ENCODE measurements at places on chromosomes 1 and 21.

DNA sequence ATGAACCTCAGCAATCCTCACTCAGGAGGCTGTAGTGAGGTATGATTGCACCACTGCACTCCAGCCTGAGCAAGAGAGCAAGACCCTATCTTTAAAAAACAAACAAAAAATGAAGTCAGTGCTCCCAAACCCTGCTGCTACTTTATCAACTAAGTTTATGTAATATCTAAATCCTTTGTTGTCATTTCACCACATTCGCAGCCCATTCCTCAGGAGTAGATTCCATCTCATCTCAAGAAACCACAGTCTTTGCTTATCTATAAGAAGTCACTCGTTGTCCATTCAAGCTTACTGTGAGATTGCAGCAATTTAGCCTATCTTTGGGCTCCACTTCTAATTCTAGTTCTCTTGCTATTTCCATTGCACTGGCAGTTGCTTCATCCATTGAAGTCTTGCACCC, 44.3 kb upstream of the RGL1 start:
- no peak for DNase-seq

GRCh38 chr1:154471304-154471703, 30.7 kb upstream of the TDRD10 start:
- DNase-seq, result no peak

DNA sequence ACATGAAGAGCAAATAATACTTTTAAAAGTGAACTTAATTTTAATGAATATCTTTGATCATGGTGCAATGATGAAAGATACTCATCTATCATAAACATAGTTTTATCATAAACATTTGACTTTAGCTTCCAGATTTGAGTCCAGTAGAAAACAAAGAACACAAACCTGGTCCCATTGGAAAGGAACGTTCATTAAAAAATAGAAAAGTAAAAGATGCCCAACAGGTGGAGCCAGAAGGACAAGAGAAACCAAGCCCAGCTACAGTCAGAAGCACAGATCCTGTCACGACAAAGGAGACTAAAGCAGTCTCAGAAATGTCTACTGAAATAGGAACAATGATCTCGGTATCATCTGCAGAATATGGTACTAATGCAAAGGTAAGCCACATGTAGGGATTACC, 55.6 kb upstream of the MYOCOS start:
- DNase-seq, result no peak

DNA sequence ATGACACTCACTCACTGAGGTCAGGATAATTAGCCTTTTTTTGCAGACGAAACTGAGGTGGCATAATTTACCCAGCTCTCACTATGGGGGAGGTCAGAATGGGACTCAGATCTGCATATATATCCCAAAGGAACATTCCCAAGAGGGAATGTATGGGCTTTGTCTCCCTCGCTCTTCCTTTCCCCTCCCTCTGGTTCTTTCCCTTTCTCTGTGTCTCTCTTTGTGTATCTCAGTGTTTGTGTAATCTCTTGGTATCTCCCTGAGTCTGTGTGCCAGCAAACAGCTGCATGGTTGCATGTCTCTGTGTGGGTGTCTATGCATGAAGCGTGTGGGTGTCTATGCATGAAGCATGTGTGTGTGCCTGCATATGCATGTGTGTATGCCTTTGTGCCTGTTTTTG, 4.7 kb downstream of the TMEM39B start:
- no peak for DNase-seq

DNA sequence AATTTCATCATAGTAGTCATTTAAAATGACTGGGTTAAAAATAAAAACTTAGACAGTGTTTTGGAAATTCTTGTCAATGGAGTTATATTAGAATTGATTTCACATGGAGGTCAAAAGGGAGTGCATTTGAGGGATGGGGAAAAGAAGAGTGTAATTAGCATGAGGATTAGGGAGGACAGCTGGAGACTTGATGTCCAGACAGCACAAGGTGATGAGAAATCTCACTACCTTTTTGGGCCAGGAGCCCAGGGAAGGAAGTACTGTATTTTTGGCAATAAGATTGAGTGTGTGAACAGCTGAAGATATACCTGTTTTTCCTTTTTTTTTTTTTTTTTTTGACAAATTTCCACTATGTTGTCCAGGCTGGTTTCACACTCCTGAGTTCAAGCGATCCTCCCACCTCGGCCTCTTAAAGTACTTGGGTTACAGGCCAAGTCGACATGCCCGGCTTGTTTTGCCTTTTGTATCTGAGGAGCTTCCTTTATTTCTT, 163.6 kb downstream of the PAPPA2 start:
- DNase-seq, result no peak
